ENCODE measurements at places on chromosomes 12 and 14. TPM values are rescaled to one million over a fixed set of nuclear protein-coding genes. Genes with fewer than 3 reads are reported as not detected.

The CCDC85C gene
- total RNA-seq = 7.1 TPM

The PIWIL1 gene
- total RNA-seq = not detected

The DPPA3 gene
- not detected for total RNA-seq

The ERP27 gene
- total RNA-seq = 5.8 TPM

The ATXN7L3B gene
- total RNA-seq = 19.4 TPM

The SPATS2 gene
- 4.1 TPM for total RNA-seq

The NRL gene
- 2.7 TPM for total RNA-seq

The SRRM4 gene
- total RNA-seq = not detected
